Left lung (tissue), 14 donors: ENCODE measurements at places on chromosomes 1 and 21. TPM values are rescaled to one million over a fixed set of nuclear protein-coding genes. Genes with fewer than 3 reads are reported as not detected.

- H3K27me3 ChIP-seq, result no peaks in the 10 kb centered on the region
- H3K27ac ChIP-seq, result peak overlapping the region; percentile 88
- H3K4me1 ChIP-seq, result peaks cover 11% of the 10 kb centered on the region
Observed at GRCh38 chr1:93080179-93080823, 1.2 kb downstream of the MTF2 start.

DNA sequence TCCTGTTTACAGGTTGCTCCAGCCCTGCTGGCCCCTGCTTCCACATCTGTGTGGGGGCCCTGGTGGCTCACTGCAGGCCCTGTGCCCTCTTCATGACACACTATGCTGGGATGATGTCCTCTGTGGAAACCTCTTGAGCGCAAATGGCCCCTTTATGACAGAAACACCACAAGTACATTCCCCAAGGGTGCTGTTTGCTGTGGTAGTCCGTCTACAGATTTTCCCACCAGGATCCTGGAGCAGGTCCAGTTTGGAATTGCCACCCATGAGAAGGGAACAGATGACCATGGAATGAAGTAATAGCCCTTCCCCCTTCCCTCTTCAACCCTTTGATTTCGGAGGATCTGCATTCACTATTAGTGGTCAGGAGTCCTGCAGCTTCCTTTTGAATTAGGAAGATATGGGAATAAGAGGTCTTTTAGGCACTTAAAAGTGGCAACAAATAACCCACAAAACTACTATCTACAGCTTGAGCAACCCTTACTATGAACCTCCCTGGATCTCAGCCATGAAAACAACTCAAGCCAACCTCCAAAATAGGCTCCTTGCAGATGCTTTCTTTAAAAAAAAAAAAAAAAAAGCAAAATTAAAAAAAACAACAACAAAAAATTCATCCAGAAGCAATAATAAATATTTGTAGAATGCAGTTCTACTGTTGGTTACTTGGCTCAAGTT, 121.9 kb upstream of the TSPAN2 start:
- no peak overlapping the region for H3K27ac ChIP-seq
- no peak overlapping the region for H3K4me3 ChIP-seq
- no peaks in the 10 kb centered on the region for H3K27me3 ChIP-seq
- no peak for DNase-seq
- no peaks in the 10 kb centered on the region for H3K36me3 ChIP-seq

Gene SH2D1B
- 1.2 TPM for total RNA-seq

DNA sequence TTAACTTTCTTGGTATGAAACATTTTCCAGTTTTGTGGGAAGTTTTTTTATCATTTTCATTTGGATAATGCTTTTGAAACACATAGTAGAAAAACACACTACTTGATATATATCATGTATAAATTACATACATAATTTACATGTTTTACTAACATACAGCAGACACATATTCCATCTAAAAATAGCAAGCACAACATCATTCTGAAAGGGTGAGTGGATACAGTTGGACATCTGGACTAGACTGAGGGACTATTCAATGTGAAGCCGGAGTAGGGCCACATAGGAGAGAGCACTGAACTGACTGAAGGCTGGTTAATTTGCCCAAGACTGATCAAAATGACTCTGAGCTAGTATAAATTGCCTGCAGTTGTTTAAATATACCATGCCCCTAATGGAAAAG, 11.7 kb downstream of the CDKN2C start:
- no peak overlapping the region for H3K4me3 ChIP-seq

DNA sequence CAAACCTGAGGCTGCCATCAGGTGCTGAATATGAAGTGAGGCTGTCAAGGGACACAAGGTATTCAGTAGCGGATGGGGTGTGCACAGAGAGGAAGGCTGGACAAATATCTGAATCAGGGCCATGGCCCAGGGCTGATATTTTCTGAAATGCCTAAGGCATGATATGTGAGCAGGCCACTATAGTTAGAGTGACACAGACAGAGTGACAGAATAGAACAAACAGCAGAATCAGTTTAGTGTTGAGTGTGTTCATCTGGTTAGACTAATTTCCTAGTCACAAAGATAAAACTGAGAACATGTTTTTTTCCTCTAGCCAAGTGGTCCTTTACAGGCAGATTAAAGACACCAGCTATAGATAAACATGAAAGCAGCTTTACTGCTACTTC, 3.9 kb downstream of the OVAAL start:
- no peak for DNase-seq
- H3K27me3 ChIP-seq, result no peaks in the 10 kb centered on the region
- H3K27ac ChIP-seq, result no peak overlapping the region

DNA sequence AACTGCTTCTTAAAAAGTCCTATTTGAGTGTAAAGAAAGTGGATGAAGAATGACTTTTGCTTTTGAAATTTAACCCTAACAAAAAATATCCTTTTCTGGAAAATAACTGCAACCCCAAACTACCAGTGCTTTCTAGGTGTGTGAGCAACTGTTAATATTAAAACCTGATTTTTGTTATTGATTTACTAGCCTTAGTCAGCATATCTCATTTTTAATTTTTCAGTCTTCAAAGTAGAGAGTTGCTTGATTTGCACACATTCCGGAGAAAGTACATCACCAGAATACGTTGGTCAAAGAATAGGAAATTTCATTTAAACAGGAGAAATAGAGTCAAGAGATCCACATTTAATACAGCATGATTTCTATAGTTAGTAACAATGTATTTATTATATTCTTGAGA, 141.8 kb upstream of the ADAMTS5 start:
- H3K36me3 ChIP-seq, result no peaks in the 10 kb centered on the region
- no peak for DNase-seq
- H3K4me1 ChIP-seq, result no peaks in the 10 kb centered on the region
- H3K27ac ChIP-seq, result no peak overlapping the region
- H3K27me3 ChIP-seq, result no peaks in the 10 kb centered on the region
